AG08395 (cell line): ENCODE measurements at places on chromosomes 11 and 22.

DNA sequence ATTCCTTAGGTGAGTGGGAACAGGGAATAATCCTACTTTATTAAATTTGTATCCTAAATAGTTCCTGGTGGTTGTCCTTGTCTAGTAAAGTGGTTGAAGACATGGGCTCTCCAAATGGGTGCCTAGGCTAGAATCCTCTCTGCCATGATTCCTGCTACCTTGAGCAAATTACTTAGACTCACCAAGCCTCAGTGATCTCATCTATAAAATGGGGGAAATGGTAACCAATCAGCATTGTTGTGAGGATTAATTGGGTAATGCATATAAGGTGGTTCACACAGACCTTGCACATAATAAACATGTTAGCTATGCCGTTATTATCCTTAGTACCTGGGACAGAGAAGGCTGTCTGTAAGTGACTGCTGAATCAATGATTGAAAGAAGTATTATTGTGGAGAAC lies 109.9 kb downstream of the FAR1 start:
- no peak for DNase-seq

DNA sequence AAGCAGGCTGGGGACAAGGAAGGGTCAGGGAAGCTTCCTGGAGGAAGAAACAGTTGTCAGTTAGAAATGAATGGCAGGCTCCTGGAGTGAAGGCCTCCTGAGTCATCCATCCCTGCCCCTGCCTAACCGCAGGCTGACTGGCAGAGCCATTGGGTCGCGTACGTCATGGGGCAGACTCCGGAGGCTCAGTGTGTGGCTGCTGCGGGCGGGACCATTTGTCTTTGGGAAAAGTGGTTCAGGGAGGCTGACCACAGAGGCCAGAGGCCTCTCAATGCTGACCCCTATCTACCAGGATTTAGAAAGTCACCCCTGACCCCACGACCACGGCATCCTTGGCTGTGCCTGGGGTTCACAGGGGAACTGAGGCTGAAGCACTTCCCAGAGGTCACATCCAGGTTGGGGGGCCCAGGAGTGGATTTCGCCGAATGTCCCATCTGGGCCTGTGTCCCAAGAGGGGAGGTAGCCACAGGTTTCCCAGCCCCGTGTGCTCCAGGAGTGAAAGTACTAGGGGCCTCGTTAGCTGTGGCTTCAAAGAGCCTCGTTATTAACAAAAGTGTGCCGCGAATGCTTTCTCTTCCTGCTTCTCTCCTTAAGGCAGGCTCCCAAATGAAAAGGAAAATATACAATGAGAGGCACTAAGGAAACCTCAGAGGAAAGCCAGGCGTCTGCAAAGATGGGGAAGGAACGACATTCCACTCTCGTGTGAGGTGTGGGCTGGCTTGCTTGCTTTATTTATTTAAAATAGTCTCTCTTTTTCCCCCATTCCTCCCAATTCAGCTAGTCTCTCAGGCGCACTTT lies 58.9 kb downstream of the FLRT1 start:
- DNase-seq: peak; percentile 84

GRCh38 chr22:37313376-37314314 lies 31.3 kb downstream of the CYTH4 start:
- no peak for DNase-seq

GRCh38 chr11:64906314-64906635 lies 10.7 kb downstream of the ATG2A start:
- DNase-seq: no peak

DNA sequence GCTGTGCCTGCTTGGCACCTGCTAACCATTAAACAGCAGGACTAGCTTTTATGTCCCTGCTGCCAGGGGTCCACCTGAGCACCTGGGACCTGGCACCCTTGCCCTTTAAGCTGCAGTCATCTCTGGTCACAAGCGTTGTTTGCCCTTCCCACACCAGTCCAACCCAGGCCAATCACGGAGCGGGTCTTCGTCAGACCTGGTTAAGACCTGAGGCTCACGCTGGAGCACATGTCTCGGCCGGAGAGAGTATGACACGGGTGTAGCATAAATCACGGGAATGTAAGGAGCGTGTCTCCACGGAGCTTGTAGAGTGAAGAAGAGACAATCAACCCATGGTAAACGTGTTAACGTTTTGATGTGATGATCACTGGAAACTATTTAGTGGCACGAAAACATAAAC lies 847.3 kb downstream of the BRD1 start:
- DNase-seq: no peak

- DNase-seq: no peak
These were observed 207.9 kb upstream of the E2F8 start for GRCh38 chr11:19448651-19449050.

DNA sequence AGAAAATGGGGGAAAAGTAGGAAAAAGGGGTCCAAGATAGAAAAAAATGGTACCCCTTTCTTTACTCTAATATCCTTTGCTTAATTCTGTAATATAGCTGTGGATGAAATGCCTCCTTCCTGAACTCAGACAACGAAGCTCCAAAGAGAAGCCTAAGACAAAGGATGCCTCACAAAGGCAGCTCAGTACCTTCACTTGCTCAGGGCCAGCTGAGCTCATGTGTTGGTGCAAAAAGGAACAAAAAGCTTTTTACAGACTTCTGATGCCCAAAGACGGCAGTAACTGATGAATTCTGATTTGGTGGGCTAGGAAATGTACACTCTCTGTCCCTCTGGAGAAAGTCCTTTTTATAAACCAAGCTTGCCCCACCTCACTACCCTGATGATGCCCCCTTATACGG lies 77.5 kb downstream of the DENND5A start:
- no peak for DNase-seq

GRCh38 chr11:57172031-57172430 lies 9.7 kb upstream of the LRRC55 start:
- DNase-seq: no peak

- no peak for DNase-seq
These were observed 18.9 kb downstream of the TEAD1 start for GRCh38 chr11:12693094-12693478.

GRCh38 chr11:10486161-10486840 lies 31.2 kb downstream of the AMPD3 start:
- DNase-seq: no peak

GRCh38 chr22:32796865-32797573 lies 4.5 kb upstream of the TIMP3 start:
- DNase-seq: peak; percentile 83

GRCh38 chr11:45538939-45539338 lies 126.5 kb downstream of the CHST1 start:
- DNase-seq: no peak

DNA sequence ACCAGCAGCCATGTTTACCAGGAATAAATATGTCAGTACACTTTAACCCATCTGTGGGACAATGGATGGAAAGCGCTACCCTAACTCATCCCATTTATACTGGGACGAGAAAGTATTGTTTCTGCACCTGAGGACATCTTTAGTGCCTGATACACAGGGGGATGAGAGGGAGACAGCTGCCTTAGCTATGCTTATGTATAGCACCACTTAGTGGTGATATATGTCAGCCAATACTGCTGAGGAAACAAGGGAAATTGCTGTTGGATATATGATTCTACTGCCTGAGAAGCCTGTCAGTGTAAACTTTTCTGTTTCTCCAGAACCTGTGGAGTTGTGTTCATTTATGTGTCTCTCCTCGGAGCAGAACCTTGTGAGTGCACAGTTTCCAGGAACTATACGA lies 13.3 kb upstream of the CEP295 start:
- DNase-seq: no peak

- peak; percentile 94 for DNase-seq
These were observed 34.2 kb downstream of the PHF21B start for GRCh38 chr22:44975427-44976262.

GRCh38 chr22:49936018-49936972 lies 17.9 kb downstream of the CRELD2 start:
- DNase-seq: peak; percentile 63

DNA sequence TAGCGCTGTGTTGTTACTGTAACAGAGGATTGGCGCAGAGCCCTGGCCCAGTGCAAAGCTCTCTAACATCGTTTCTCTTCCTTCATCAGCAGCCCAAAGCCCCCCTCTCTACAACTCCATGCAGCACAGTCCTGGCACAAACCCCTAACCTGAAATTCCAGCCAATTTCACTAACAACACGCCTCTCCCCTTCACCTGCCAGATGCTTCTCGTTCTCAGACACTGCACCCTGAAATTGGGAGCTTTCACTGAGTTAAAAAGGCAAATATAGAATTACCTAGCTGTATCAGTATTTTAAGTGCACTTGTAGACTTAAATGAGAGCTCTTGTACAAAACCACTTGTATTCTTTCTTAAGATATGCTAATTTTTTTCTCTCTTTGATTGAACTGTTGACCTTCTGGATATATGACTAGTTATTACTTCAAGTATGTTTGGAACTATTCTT lies 16.3 kb downstream of the GRAP2 start:
- DNase-seq: no peak

GRCh38 chr11:76663912-76664440 lies 6.6 kb downstream of the LRRC32 start:
- DNase-seq: no peak

GRCh38 chr11:27464909-27465308 lies 7.7 kb downstream of the LGR4 start:
- DNase-seq: no peak

GRCh38 chr11:14544611-14545010 lies 24.4 kb upstream of the PSMA1 start:
- DNase-seq: no peak

DNA sequence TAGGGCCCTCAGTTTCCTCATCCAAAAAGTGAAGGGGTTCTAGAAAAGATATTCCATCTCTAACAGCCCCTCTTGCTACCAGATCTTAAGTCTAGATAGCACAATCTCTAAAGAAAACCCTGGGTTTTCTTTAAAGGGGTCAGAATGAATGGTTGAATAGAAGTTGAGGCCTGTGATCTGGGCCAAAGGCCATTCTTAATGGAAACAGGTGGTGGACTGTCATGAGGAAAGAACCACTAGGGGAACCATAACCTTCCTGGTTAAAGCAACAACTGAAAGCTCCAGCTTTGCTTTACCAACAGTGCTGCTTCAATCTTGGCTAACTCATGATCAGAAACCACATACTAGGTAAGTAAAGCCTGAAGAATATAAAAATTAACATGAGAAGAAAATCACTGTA lies 1.8 kb downstream of the CELF1 start:
- DNase-seq: no peak

- DNase-seq: no peak
These were observed 54.7 kb downstream of the ABTB2 start for GRCh38 chr11:34303028-34303570.

DNA sequence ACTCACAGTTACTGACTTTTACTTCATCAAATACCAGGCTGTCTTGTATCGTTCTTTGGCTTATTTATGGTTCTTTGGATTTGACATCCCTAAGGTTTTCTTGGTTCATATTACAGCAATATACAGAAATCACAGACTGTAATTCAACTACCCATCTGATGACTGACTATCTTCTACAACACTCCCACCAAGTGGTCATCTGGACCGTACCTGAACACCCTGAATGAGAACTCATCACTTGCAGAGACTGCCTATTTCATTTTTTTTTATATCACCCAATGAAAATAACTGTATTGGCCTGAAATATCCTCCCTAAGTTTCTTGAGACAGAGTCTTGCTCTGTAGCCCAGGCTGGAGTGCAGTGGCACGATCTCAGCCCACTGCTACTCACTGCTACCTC lies 9.5 kb upstream of the UPB1 start:
- DNase-seq: no peak

- DNase-seq: no peak
These were observed 424.6 kb upstream of the CADM1 start for GRCh38 chr11:115928811-115929210.

GRCh38 chr11:10573556-10573955 lies 5.1 kb upstream of the LYVE1 start:
- DNase-seq: no peak

GRCh38 chr22:48553694-48554308 lies 1273.9 kb downstream of the BRD1 start:
- no peak for DNase-seq

DNA sequence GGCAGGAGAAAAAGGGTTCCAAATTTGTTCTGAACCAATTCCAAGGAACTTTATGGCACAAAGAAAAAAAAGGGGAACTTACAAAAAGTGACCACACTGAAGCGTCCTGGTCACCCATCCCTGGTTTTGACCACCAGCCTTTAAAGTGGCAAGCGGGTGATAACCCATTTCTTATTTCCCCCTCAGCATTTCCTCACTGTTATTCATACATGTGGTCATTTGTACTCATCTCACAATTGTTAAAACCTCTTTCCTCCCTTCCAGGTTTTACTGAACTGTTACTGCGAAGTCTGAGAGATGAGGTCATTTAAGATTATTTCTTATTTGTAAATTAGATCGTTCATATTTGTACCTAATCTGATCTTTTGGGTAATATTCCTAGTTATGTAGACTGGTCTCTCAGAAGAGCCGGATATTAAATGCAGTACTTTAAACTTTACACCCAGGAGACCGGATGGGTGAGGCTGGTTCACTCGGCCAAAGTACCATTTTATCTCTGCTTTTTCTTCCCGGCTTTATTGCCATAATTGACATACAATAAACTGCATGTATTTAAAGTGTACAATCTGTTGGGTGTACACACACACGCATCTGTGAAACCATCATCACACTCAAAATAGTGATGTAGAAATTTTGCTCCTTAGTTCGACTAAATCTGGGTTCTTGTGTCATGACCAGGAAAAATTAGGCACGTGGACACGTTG lies 47.0 kb downstream of the CDPF1 start:
- no peak for DNase-seq

- DNase-seq: no peak
These were observed 453.1 kb downstream of the SOX6 start for GRCh38 chr11:15903246-15903645.

DNA sequence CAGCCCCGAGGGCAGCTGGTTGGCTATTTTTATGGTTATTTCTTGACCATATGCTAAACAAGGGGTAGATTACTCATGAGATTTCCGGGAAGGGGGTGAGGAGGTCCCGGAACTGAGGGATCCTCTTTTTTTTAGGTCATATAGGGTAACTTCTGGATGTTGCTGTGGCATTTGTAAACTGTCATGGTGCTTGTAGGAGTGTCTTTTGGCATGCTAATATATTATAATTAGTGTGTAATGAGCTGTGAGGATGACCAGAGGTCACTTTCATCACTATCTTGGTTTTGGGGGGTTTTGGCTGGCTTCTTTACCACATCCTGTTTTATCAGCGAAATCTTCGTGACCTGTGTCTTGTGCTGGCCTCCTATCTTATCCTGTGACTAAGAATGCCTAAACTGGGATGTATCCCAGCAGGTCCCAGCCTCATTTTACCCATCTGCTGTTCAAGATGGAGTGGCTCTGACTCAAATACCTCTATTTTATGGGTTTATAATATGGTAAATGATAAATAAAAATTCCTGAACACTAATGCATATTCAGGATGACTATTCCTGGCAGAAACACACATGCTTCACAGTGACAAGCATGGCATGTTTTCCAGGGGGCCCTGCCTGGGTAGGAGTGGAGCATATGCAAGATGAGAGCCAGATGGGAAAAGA lies 11.2 kb downstream of the KREMEN1 start:
- DNase-seq: no peak

- DNase-seq: no peak
These were observed 31.6 kb downstream of the RBX1 start for GRCh38 chr22:40982482-40983385.

GRCh38 chr11:44559207-44559939 lies 6.1 kb upstream of the CD82 start:
- DNase-seq: no peak
